ENCODE measurements at places on chromosomes 5 and 9.

- DNase-seq: no peak
Observed at GRCh38 chr5:102772273-102772672, 17.2 kb downstream of the PAM start.

GRCh38 chr9:14391620-14392019 is 77.7 kb upstream of the NFIB start:
- DNase-seq: no peak

DNA sequence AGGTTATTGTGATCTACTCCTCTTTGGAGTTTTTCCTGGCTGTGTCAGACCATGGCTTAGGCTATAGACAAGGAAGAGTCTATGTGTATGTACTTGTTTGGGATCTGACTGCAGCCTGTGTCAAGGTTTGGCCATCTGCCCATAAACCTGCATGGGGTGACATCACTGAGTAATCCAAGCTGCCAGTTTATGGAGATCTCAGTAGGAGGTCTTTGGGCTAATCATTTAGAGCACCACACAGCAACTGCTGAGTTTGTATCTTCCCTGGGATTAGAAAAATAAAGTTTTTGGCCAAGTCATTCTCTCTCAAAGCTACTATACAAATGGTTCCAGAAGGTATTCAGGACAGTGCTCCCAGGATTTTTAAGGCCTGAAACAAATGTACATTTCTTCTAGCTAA is 65.5 kb upstream of the HSPB3 start:
- no peak for DNase-seq

DNA sequence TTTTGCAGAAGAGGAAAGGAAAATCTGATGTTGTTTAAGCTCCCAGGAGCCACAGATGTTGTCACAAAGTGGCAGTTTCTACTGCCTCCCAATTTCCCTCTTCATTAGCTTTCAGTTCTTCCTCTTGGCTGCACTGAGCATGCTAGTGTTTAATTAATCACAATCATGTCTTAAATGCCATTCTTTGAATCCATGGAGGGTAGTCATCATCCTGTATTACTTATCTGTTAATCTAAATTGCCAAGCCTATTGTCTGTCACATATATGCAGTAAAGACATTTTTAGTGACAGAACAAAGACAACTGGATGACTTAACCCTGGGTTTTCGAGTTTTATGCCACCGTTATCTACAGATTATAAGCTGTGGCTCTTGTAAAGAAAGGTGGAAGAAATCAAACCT is 14.7 kb downstream of the KLHL9 start:
- no peak for DNase-seq

- no peak for DNase-seq
Observed at GRCh38 chr5:51373880-51374523, 9.2 kb upstream of the ISL1 start.

DNA sequence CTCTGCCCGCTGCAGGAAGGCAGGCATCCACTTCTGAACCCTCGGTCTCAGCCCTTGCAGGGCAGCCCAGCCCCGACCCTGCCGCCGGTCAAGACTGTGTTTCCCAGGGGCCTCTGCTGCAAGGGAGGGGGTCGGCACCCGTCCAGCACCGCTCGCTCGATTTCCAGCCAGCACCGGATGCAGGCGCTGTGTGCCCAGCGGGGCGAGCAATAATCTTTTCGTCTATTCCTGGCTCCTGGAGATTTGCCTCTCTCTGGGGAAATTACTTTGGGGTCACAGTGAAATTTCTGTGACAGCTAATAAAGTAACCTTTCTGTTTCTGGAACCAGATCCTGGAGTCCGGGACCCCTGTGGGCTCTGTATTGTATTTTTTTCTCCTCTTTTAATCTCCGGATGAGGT is 155.3 kb downstream of the COL23A1 start:
- no peak for DNase-seq

- peak; percentile 55 for DNase-seq
Observed at GRCh38 chr5:119435436-119436132, 16.7 kb upstream of the HSD17B4 start.

GRCh38 chr9:129505270-129505902 is 115.5 kb downstream of the C9orf50 start:
- DNase-seq: no peak

- no peak for DNase-seq
Observed at GRCh38 chr9:3205421-3206095, 320.2 kb downstream of the RFX3 start.

DNA sequence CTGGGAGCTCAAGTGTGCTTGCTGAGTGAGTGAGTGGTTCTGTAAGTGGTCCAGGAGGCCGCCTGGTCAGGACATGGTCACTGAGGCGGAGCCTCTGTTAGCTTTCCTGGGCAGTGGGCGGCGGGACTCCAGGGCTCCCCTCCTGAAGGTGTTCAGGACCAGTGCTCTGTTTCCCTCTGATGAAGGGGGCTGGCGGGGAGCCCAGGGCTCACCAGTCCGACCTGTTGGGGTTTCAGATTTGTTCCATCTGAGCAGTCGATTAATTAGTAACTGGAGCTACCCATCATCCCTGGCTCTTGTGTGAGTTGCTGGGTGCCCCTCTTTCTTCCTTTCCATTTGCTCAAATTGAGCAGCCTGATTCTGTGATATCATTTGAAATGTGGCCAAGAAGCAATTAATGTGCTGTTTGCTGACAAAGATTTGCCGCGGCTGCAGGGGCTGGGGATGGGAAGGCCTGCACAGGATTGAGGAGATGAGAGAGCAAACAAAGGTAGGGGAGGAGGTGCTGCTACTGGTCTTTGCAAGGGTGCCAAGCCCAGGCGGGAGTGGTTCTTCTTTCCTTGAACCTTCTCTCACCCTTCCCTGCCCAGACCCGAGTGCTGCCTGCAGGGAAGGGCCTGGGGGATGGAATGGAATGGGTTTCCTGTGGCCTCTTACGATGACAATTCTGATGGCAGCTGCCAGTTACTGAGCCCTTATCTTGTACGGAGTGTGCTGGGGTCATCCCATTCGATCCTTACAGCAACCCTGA is 92.8 kb upstream of the PITX1 start:
- no peak for DNase-seq

DNA sequence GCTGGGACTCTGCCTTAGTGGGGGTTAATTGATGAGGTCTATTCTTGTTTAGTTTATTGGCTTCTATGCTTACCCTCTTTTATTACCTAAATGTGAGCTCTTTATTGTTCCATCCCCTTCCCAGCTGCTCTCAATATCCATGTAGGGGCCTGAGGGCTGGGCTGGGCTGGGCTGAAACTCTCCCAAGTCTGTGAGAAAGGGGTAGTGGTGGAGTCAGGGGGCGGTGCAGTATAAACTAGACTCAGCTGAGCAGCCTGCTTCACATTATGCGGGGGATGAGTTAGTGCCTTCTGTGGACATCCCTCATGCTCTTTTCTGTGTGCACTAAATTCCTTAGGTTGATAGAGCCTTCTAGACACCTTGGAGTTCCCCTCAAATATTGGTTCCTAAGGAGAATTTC is 451.8 kb upstream of the PTGER4 start:
- DNase-seq: no peak

DNA sequence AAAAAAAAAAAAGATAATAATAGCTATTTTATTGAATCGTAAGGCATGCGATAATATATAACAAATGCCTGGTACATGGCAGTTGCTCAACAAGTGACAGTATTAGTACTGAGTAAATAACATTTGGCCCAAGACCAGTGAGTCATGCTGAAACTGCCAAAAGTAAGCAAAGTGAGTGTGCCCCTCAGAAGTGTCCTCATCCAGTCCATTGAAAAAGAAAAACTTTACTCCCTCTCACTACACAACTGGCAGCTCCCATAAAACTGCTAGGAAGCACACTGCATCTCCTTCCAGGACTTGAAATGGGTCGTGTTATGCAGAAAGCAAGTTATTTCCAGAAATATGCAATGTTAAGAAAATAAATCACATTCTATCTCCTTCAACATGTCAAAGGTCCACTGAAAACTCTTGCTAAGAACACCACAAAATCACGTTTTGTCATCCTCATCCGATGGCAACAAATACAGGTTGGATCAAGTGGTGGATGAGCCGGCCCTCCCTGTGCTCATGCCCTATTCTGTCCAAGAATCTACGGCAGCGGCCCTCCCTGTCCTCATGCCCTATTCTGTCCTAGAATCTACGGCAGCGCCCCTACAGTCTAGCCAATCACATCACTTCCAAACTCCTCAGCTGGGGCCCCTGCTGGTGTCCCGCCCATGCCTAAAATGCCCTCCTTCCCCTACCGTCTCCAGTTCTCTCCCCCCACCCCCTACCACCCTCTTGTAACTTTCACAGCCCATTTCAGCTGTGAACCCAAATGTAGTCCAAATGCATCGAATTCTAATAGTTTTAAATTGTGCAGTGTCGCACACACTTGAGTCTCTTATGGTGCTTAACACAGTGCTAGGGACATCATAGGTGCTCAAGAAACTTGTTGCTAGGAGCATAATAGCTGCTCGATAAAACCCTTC is 12.5 kb downstream of the PTCH1 start:
- peak; percentile 36 for DNase-seq

DNA sequence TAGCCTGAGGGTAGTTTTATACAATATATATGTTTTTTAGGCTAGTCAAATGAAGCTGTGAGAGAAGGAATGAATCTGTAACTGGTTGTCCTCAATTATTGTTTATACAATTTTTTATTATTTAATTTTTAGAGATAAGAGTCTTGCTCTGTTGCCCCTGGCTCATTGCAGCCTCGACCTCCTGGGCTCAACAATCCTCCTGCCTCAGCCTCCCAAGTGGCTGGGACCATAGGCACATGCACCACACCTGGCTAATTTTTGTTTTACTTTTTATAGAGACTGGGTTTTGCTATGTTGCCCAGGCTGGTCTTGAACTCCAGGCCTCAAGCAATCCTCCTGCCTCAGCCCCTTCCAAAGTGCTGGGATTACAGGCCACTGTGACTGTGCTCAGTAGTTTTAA is 2.7 kb downstream of the MRPL41 start:
- no peak for DNase-seq

DNA sequence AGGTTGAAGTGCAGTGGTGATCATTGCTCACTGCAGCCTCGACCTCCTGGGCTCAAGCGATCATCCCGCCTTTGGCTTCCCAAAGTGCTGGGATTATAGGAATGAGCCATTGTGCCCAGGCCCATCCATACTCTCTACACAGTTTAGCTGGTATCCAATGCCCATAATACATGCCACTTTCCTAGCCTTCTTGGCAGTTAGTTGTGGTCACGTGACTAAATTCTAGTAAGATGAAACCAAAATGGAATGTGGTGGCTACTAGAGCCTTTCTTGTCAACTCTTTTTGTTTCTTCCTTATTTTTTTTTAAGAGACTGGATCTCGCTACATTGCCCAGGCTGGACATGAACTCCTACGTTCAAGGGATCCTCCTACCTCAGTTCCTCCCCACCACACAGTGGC is 15.3 kb upstream of the KIF27 start:
- DNase-seq: no peak

- DNase-seq: peak; percentile 15
Observed at GRCh38 chr9:133168432-133168831, 4.7 kb upstream of the GBGT1 start.

DNA sequence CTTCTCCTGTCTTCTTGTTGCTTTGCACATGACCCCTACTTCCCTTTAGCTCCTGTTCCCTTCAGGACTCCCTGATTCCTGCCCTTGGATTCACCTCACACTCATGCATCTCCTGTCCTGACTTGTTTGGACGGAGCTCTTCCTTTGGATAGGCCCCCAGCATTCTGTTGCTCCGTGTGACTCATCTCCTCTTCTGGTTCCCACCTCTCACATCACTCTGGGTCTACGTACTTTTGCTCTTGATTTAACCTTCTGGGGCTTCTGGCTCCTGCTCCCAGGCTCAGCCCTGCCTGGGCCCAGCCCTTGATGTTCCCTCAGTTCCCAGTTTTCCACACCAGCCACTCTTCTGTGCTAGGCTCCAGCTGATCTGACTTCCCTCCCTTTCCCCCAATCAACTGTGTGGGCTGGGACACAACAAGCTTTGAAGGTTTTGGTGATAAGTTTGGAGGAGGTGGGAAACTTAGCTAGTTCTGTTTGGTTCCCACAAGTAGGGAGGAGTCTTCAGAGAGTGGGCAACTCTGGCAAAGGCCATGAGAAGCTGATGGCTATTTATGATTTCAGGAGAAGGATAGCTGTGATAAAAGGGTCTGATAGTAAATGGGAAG is 331.5 kb downstream of the ARHGEF28 start:
- no peak for DNase-seq

DNA sequence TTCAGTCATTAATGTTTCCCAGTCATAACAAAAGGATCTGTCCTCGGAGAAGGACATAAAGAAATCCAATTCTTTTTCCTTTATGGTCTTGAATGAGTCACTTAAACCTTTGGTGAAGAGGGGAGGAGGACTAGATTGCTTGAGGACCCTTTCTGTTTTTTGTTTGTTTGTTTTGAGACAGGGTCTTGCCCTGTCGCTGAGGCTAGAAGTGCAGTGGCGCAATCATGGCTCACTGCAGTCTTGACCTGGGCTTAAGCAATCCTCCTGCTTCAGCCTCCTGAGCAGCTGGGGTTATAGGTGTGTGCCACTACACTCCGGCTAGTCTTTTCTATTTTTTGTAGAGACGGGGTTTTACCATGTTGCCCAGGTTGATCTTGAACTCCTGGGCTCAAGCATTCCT is 12.3 kb downstream of the TIGD6 start:
- peak; percentile 54 for DNase-seq

GRCh38 chr5:116795189-116795588 is 220.6 kb upstream of the SEMA6A start:
- DNase-seq: no peak

GRCh38 chr5:44875661-44876605 is 67.2 kb downstream of the MRPS30 start:
- DNase-seq: no peak

DNA sequence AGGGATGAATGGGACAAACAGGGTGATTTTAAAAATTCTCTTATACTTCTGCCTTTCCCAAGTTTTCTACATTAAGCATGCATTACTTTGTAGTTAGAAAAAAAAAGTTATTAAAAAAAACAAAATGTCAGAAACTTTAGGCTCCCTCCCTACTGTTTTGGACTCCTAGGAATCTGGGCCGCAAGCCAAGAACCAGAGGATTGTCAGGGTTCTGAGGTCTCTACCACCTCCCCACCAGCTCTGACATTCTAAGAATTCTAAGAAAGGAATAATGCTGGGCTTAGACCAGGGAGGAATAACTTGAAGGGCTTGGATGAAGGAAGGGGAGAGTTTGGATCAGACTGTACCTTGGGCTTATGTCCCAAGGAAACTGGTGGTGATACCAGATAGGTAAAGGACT is 1.1 kb upstream of the ARHGEF39 start:
- no peak for DNase-seq

DNA sequence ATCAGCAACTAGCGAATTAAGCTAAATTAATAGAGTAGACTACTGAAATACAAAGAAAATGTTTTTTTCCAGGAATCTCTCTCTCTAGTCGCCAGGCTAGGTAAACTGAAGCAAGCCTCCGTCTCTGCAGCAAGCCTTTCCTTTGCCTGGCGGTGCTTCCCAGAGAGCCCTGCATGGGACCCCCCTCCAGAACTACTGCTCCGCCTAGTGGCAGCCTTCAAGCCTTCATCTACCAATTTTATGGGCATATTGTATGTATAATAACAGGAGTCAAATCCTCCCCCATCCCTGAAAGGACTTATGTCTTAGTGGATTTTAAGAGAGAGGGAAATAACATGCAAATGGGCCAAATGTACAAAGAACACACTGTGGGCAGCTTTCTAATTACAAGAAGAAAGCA is 241.9 kb downstream of the SAXO1 start:
- peak; percentile 44 for DNase-seq

GRCh38 chr5:886716-887325 is 5.8 kb downstream of the BRD9 start:
- DNase-seq: peak; percentile 25

Data from Caco-2 (cell line).